ENCODE measurements at places on chromosomes 5 and 9.

DNA sequence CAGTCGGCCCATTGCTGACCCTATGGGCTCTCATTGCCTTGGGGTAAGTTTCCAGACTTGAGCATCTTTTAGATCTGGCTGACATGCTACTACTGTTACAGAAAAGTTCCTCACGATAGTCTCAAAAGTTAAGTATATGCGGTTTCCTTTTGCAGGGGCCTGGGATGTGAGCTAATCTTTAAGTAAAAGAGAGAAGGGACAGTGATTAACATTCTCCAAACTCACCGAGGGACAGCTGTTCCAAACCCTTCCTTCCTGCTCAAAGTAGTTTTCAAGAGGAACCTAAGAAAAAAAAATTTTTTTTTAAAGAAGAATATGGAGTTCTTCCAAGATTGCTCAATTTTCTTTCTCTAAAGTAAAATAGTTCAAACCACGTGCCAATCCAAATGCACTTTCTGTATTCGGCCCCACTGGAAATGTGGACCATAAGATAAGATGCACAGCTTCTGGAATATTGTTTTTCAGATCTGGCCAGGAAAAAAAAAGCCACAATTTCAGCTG, 168.0 kb upstream of the SPRY4 start:
- DNase-seq = no peak

DNA sequence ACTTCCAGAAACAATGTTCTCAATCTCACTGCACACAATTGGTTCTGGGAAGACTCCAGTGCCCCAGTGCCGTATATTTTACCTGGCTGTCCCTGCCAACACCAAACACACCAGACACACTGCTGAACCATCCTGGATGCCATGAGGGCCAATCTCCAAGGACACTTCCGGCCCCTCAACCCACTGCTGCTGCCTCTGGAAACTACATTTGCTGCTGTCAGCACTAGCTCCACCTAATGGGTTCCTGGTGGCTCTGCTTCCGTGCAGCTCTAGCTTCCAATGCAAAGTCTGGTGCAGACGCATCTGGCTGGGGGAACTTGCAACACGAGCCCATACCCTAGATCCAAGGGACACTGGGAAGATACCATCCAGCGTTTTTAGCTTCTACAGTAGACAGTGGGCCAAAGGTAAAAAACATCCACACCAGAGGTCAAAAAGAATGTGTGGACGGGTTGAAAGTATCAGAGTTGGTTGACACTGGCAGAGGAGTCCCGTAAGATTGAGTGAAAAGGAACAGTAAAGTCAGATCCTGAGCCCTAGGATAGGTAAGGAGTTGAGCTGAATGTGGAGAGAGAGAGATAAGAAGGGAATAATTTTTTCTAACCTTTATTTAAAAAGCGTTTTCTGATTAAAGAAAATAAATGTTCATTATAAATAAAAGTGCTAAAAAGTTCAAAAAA, 99.7 kb upstream of the KIF2A start:
- no peak for DNase-seq

GRCh38 chr9:127930231-127931091, at the start of gene PIP5KL1:
PIP5KL1 (minus strand) TSS chr9:127930777; CDS start chr9:127930752, 25 bp downstream.
- DNase-seq = peak; percentile 80

- no peak for DNase-seq
These were observed 12.8 kb upstream of the TEX48 start for GRCh38 chr9:114694719-114695269.

DNA sequence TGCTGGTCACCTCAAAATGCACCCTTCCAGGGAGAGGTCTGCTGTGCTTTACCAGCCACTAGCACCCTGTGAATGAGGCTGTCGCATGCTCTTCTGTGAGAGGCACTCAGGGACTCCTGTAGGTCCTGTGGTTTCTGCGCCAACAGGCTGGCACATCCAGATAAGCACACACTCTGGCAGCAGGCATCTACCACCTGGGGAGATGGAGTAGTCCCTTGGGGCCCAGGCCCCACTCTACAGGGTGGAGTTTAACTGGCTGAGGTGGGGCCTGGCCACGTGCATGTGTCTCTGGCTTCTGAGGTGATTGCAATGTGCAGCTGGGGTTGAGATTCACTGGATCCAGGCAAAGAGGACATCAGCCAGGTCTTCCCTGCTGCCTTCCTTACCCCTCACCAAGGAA, 32.3 kb downstream of the TMEM174 start:
- peak; percentile 20 for DNase-seq

GRCh38 chr9:76107482-76107881, 217.0 kb downstream of the PCSK5 start:
- no peak for DNase-seq

GRCh38 chr9:83322438-83322837, 215.8 kb downstream of the FRMD3 start:
- DNase-seq = no peak

DNA sequence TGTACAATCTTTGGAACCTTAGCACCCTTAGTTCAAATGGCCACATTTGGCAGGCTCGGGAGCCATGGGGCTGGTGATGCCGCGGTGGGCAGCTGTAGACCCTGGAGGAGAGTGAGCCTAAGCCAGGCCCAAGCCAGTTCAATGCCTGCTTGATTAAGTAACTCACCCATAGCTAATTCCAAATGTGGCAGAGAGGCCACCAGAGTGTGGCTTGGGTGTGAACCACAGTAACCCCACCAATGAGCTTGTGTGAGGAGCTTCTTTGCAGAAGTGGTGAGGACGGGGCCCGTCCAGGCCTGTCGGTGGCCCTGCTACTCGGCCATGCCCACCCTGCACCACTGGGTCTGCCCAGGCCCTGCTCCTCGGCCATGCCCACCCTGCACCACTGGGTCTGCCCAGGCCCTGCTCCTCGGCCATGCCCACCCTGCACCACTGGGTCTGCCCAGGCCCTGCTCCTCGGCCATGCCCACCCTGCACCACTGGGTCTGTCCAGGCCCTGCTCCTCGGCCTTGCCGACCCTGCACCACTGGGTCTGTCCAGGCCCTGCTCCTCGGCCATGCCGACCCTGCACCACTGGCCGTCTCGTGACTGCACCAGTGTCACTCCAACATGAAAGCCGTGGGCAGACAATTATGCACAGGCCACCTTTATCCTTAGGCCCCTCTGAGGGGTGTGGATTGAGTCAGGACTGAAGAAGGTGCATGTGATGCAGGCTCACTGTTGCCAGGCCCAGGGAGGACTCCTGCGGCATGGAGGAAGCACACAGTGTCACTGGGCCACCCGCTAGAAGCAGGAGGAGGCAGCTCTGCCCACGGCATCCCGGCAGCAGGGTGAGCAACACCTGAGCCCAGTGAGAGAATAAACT, 75.4 kb downstream of the MRPL36 start:
- DNase-seq = no peak

DNA sequence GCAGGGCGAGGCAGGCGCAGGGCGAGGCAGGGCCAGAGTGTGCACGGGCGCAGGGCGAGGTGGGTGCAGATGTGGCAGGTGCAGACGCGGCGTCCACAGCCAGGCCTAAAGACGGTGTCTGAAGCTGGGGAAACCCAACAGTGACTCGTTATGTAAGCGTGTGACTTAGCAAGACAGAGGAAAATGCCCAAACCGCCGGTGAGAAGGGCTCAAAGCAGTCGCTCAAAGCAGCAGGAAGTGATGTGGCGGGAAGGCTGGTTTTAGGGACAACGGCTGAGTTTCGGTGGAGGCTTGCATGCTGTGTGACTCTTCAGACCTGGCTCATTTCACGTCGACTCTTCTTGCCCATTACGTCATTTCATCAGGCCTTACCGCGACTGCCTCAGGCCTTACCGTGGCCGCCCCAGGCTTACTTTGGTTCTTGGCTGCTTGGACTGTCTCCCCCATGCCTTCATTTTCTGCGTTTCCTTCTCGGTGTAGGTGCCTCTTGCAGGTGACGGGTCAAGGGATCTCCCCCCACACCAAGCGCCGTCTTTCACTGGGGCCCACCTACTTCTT, 50.5 kb upstream of the EXOC3 start:
- no peak for DNase-seq

Measured in hematopoietic multipotent progenitor cell treated with erythropoietin and hydrocortisone succinate and interleukin-3 and kit ligand, for 17 days (in vitro differentiated cells).